ENCODE measurements at places on chromosomes 3 and 15.

DNA sequence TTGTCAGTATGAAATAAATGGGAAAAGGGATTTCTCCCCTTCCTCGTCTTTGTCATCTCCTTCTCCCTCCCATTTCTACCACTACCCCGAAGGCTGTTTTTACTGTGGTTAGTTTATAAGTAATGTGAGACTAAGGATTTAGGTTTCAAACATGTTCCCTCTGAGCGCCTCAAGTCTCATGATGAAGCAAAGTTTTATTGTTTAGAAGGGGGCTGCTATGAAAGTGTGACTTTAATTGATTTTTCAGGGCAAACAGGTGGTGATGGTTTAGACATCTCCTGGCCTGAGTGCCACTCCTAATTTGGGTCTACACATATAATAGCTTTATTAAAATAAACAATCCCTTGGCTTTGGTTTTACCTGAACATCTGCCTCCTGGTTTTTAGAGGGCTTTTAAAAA lies 185.5 kb downstream of the MCTP2 start:
- no peak for DNase-seq

GRCh38 chr15:29570948-29571791 lies 251.1 kb downstream of the TJP1 start:
- DNase-seq: peak; percentile 47

- no peak for DNase-seq
Measured at GRCh38 chr3:2595486-2595885, 496.8 kb downstream of the CNTN4 start.

GRCh38 chr15:62244762-62245161 lies 79.7 kb upstream of the C2CD4B start:
- DNase-seq: no peak

GRCh38 chr3:119967353-119968006 lies 126.8 kb downstream of the GSK3B start:
- DNase-seq: no peak

GRCh38 chr3:24640330-24640877 lies 145.8 kb upstream of the THRB start:
- DNase-seq: peak; percentile 27

All from colonic mucosa (tissue), 4 donors.